ENCODE measurements at places on chromosomes 3 and 15. TPM values are rescaled to one million over a fixed set of nuclear protein-coding genes. Genes with fewer than 3 reads are reported as not detected.

CFAP100 gene
- total RNA-seq, result not detected

NR2E3 gene
- 0.18 TPM for total RNA-seq

ZNF660 gene
- total RNA-seq, result not detected

SLC12A1 gene
- not detected for total RNA-seq
